ENCODE measurements at places on chromosomes 3 and 15. TPM values are rescaled to one million over a fixed set of nuclear protein-coding genes. Genes with fewer than 3 reads are reported as not detected.

Gene TMEM212
- not detected for polyA plus RNA-seq

Gene SERINC4
- not detected for polyA plus RNA-seq

Gene NUP210
- 0.90 TPM for polyA plus RNA-seq

Gene SMCO1
- polyA plus RNA-seq: 1.5 TPM

Gene MB21D2
- 13.3 TPM for polyA plus RNA-seq

Gene FGF12
- 149 TPM for polyA plus RNA-seq

Gene ITIH4
- polyA plus RNA-seq: 0.39 TPM

Gene BDH1
- 9.7 TPM for polyA plus RNA-seq

Gene SLTM
- polyA plus RNA-seq: 85.0 TPM

Gene CPNE9
- polyA plus RNA-seq: 12.5 TPM

Gene FRMD4B
- 0.51 TPM for polyA plus RNA-seq

Gene AHSG
- polyA plus RNA-seq: not detected

Gene CHRM5
- not detected for polyA plus RNA-seq

Gene SI
- polyA plus RNA-seq: not detected

Gene RYR3
- polyA plus RNA-seq: 3.8 TPM

Gene TM4SF4
- not detected for polyA plus RNA-seq

Gene DNAJB8
- not detected for polyA plus RNA-seq

Gene FES
- not detected for polyA plus RNA-seq

Gene ARPIN
- 4.3 TPM for polyA plus RNA-seq

Gene ZPLD1
- not detected for polyA plus RNA-seq

Gene INKA1
- not detected for polyA plus RNA-seq

Gene NEK10
- polyA plus RNA-seq: 22.3 TPM

Gene SLC22A14
- polyA plus RNA-seq: 0.78 TPM

Gene AMT
- polyA plus RNA-seq: 3.8 TPM

Gene CDC25A
- 0.94 TPM for polyA plus RNA-seq

Gene TOPBP1
- 11.7 TPM for polyA plus RNA-seq

Gene CYP1A2
- polyA plus RNA-seq: not detected

Data from Purkinje cell (primary cell).